ENCODE measurements at places on chromosomes 4 and X.

GRCh38 chr4:73853246-73853704 is at the start of gene PF4V1:
TSS of gene PF4V1 (plus strand) at chr4:73853296. CDS start at chr4:73853363, 67 bp downstream.
- no peak for DNase-seq

GRCh38 chr4:54695788-54696187 is 38.0 kb downstream of the KIT start:
- DNase-seq: no peak

- DNase-seq: no peak
Measured at GRCh38 chr4:48688953-48689352, 91.1 kb downstream of the FRYL start.

DNA sequence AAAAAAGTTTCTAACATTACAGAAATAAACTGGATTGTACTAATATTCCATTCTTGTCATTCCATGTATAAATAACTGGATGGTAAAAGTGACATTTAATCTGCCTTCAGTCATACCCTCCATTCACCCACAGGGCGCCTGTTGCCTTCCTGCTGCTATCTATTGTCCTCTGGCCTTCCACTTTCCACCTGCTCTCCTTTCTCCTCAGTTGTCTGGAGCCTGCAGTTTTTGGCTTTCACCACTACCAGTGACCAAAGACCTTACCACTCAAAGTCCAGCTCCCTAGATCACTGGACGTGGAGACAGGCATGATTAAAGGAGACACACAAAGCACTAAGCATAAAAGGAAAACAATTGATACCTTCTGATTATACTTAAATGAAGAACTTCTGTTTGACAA is 46.2 kb upstream of the NHS start:
- DNase-seq: no peak

DNA sequence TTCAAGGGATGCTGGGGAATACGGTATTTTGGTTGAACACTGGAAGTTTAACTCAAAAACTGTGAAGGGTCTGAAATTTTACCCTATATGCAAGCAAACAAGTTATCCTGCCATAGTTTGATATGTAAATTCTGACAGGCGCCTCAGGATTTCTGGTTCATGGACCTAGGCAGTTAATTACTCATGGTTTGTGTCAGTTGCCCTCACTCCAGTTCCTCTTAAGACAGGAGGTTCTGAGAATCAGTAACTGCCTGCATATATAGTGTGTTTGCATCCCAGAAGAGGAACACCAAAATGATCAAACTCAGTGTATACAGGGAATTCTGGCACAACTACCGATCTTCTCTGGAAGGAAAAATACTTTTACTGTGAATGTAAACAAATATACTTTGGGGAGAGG is 360.4 kb upstream of the NWD2 start:
- DNase-seq: no peak

DNA sequence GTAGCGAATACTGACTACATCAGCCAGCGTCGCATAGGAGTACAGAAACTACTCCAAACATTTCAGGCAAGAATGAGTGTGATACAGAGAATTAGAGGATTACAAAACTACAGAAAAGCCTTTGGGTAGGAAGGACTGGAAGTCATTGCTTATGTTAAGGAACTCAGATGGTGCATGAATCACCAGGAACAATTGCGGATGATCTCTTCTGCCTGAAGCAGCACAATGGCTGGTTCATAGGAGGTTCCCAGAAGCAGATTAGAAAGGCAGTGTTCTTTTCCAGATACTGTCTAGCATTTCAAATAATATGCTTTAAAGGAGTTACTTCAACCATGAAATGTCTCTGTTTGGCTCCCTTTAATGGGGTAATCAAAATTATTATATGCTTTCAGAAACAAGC is 42.5 kb upstream of the MAP9 start:
- DNase-seq: no peak

DNA sequence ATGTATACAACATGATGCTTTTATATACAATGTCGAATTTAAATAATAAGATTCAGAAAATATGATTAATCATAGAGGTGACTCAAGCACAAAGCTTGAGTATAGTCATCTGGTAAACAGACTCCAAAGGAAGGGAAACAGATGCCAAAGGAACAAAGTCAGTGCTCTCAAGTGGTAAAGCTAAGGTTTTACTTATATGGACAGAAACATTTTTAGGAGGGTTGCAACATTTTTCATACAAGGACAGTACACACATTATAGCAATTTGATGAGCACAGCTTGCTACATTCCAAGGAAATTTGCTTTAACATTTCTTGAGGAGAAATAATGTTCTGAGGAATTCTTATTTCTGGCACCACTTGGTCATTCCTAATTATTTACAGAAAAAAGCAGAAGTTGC is 333.4 kb upstream of the AADAT start:
- DNase-seq: peak; percentile 89

DNA sequence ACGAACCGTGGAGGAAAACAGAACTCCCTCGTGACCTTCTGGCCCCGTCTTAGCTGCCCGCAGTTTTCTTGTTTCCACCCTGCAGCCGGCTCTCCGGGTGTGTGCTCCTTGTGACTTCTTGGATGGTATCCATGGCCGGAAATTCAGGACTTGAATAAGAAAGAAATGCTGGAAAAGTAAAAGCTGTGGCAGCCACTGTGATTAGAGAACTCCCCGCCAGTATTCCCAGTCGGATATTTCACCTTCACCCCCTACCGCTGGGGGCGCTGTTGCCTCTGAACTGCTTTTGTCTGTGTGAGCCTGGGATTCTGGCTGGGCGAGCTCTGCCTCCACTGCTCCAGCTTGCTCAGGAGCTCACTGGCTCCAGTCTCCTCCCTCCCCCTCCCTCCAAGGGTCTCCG is 41.5 kb upstream of the CYP4V2 start:
- no peak for DNase-seq

DNA sequence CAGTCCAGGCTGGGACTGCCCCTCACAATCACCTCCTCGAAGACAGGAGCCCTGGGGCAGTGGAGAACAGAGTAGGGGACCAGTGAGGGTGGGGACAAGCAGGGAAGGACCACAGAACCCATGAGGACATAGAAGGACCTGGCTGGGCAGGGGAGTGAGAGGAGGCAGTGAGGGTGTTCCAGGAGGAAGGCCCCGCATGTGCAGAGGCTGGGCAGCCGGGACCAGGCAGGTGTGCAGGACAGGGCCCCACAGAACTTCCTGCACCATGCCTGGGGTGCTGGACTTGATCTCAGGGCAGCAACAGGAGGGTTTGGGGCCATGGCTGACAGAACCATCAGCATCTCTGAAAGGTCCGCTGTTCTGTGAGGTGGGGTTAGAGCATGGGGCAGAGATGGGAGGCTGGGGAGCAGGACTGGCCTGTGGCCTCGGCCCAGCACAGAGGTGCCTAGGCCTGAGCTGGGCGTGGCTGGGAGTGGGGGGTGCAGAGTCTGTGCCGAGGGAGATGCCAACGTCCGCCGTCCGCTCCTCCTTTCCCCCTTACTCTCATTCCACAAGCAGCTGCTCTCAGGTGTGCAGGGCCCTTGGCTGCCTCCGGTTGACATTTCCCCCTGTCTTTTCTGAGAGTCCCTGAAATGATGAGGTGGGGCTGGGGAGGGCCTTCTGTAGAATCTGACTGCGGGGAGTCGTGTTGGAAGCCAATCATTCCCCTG is 40.8 kb downstream of the EVC start:
- DNase-seq: no peak

DNA sequence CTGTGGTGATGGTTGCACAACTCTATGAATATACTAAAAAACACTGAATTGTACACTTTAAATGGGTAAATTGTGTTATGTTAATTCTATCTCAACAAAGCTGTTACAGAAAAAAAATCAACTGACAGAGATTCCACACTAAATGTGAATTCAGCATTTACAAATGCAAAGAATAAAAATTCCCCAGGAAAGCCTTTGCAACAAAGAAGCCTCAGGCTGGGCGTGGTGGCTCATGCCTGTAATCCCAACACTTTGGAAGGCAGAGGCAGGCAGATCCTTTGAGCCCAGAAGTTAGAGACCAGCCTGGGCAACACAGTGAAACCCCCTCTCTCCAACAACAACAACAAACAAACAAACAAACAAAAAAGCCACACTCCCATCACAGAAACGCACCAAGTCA is 8.9 kb downstream of the BCLAF3 start:
- no peak for DNase-seq

DNA sequence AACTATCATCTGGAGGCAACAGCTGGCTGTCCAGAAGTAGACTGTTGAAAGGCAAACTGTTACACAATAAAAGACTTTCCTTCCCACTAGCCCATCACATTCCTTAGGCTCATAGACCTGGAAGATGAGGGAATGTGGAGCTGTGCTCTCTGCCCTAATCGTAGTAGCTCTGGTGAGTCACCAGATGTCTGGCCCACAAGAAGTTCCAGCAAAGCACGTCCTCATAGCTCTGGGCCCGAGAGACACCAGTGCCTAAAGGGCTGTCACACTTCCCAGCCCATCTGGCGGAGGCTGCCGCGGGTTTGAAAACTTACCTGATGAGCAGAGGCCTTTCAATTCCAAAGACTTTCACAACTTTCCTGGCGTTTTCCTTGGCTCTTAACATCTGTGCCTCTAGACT is 81.7 kb upstream of the STOX2 start:
- peak; percentile 58 for DNase-seq

- DNase-seq: no peak
Measured at GRCh38 chrX:111129921-111130320, 33.9 kb downstream of the PAK3 start.

GRCh38 chr4:100294356-100294755 is 104.1 kb upstream of the DDIT4L start:
- DNase-seq: no peak

DNA sequence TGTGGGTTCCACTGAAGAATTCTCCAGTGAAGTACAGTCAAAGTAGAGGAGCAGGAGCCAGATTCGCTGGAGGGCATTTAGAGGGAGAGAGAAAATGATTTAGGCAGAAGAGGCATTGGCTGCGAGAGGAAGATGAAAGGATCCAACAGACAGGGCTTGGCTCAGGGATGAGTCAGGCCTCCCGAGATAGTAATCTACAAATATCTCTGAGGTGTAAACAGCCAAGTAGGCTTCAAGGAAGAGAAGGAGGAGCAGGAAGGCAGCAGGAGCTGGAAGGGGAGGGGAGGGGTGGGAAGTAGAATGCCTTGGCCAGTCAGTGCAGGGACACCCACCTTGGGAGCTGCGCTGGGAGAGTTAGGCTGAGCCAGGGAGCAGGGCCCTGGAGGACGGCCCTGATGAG is 55.5 kb downstream of the PJA1 start:
- DNase-seq: peak; percentile 14

DNA sequence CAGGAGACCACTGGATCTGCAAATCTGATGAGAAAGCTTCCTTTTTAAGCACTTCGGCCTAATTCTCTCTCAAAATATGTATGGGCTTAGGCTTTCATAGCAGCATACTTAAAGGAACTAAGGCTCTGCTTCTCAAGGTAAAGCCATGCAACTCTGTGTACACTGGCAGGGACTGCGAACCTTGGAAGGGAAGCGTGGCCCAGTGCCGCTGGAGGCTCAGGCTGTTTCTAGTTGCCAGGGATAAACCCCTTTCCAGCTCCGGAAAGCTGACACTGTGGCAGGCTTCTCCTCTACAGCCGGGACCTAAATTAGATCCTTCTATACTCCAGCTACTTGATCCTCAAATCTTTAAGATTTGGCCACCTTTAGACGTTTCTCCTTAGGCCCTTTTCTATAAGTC is 1091.3 kb upstream of the TENM3 start:
- DNase-seq: no peak

DNA sequence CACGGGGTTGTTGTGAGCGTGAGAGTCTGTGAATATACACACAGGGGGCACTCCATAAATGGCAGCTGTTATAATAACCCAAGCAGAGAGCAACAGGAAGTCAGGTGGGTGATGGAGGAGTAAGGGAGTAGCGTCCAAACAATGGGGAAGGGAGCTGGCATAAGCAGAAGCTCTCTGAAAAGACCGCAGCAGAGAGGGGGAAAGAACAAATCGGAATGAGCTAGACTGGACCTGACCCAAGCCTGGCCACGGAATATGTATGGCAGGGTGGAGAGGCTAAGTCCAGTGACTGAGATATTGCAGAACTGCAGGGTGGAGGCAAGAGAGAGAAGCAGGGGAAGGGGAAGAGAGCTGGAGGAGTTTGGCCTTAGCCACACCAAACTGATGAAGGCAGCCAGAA is 6.5 kb upstream of the GJB1 start:
- no peak for DNase-seq

GRCh38 chr4:181618896-181619295 is 624.3 kb upstream of the TENM3 start:
- no peak for DNase-seq

- no peak for DNase-seq
Measured at GRCh38 chrX:16839852-16840460, 30.2 kb downstream of the RBBP7 start.

- no peak for DNase-seq
Measured at GRCh38 chr4:116736756-116737155, 348.6 kb downstream of the TRAM1L1 start.

- DNase-seq: no peak
Measured at GRCh38 chrX:69228732-69229131, 63.5 kb upstream of the PJA1 start.

- no peak for DNase-seq
Measured at GRCh38 chrX:45230410-45230809, 29.7 kb upstream of the DIPK2B start.

GRCh38 chr4:85092943-85093342 is 126.5 kb upstream of the WDFY3 start:
- DNase-seq: no peak

DNA sequence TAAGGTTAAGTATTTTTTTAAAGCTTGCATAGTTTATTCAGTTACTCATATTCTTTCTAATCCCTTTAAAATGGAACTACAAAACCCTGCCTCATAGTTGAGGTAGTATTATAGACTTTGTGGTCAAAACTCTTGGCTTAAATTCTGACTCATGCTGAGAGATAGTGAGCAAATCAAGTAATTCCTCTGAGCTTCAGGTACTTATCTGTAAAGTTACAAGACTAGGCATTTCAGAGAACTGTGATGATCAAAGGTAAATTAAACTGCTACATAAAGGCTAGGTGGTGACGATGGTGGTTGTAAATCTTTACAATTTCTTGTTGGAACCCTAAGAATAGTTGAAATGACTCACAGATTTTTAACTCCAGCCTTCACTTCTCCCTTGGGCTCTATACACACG is 3.2 kb upstream of the CLOCK start:
- no peak for DNase-seq

GRCh38 chrX:47960406-47960805 is 43.4 kb downstream of the ZNF182 start:
- DNase-seq: no peak

GRCh38 chr4:36322921-36323354 is 41.5 kb downstream of the DTHD1 start:
- no peak for DNase-seq

DNA sequence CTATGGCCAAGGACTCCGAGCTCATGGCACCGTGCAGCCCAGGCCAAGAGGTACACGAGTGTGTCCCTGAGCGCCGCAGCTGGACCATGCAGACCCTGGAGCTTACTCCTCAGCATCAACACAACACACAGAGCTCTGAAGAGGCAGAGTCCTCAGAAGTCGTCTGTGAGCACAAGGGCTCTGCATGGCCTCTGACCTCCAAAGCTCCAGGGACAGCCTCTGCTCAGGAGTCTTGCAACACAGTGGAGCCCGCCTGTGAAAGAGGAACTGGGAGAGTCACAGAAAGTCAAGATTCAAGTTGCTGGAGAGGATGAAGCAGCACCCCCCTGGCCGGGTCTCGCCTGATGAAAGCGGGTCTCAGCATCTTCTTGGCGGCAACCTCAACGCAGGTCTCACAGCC is 2.9 kb downstream of the LRPAP1 start:
- DNase-seq: no peak

- DNase-seq: no peak
Measured at GRCh38 chrX:149513825-149514428, 8.8 kb upstream of the IDS start.

GRCh38 chr4:73988061-73988460 is at the start of gene PPBP:
TSS of gene PPBP (minus strand) at chr4:73988190. CDS start at chr4:73988103, 87 bp downstream.
- no peak for DNase-seq

GRCh38 chrX:99266255-99266654 is 1143.8 kb downstream of the PCDH19 start:
- no peak for DNase-seq

All from HS-5 (cell line).